ENCODE measurements at places on chromosomes 3 and 15.

DNA sequence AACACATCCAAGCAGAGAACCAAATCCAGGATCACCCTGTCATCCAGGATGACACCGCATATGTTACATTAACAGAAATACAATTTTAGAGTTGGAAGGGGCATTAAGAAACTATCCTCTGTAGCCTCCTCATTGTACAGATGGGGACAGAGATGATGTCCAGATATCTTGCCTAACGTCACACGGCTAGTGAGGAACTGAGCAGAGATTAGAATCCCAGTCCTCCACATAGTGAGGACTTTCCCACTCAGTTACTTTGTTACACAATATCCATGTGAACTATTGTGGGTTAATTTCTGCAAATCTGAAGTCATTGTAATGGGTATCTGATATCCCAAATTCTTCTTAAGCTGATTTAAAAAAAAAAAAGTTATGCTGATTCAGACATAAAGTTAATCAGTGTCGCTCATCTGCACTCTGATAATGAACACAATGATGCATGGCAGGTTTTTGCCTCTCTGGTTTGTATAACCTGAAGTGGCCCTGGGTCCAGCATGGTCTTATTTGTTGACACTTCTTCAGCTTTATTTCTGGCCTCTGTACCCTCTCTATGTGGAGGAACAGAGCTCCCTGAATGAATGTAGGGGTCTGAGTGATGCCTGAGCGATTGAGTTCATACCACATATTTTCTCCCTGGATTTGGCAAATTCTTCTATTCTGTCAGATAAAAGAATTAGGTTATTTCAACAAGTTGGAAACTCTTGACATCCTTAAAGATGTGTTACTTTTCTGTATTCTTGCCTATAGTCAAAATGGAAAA, 76.0 kb upstream of the LIMD1 start:
- no peak for DNase-seq

DNA sequence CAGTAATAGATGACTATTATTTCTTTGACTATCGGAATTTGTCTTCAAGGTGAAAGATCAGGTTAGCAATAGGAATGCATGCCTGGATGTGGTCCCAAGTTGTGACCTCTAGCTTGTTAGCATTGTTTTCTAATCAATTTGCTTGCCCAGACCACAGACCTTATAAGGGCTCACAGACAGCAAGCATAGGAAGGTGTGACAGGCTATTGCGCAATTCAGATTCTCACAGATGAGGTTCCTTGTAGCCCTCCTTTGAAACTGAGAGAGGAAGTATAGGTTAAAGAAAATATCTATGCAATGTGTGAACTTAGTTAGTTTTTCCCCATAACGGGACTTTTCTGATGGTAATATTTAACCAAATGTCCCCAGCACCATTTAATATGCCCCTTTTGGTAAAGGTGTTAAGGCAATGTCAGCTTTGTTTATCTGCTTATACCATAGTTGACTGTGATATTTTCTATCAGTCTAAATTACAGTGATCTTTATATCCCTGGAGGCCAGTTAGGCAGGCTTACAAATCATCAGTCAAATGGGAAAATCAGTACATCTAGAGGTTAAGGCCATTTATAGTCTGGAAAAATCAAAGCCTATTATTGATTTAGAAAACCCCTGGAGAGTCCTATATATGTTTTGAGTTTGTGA, 168.1 kb upstream of the MBNL1 start:
- DNase-seq, result no peak

GRCh38 chr3:189507856-189508255, 123.3 kb upstream of the TP63 start:
- DNase-seq, result no peak

DNA sequence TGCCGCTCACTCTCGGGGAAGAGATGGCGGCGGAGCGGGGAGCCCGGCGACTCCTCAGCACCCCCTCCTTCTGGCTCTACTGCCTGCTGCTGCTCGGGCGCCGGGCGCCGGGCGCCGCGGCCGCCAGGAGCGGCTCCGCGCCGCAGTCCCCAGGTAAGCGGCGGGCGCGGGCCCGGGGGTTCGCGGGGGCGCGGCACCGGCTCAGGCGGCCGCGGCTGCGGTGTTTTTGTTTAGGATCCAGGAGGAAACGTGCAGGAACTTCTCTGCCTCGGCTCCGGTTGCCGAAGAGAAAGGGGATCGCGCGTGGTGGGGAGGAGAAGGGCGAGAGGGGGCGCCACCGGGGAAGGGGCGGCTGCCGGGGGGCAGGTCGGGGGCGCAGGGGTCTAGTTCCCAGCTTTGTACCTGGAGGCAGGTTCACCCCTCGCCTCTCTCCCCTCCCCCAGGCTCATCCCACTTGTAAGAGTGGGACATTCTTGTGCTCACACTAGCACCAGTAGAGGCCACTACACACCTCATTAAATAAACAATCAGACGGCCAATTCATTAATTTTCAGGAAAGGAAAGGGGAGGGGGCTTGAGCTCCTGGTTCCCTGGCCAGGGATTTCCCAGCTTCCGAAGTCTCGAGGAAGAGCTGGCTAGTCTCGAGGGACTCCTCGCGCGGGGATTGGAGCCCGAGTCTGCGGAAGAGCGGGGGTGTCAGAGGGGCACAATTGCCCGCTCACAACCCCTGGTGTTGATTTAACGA, 562 bp downstream of the NEO1 start:
- no peak for DNase-seq

- DNase-seq, result no peak
These were observed 74.4 kb downstream of the DLG1 start for GRCh38 chr3:197224034-197224444.

- no peak for DNase-seq
These were observed 36.0 kb downstream of the LDHAL6B start for GRCh38 chr15:59242649-59243048.

DNA sequence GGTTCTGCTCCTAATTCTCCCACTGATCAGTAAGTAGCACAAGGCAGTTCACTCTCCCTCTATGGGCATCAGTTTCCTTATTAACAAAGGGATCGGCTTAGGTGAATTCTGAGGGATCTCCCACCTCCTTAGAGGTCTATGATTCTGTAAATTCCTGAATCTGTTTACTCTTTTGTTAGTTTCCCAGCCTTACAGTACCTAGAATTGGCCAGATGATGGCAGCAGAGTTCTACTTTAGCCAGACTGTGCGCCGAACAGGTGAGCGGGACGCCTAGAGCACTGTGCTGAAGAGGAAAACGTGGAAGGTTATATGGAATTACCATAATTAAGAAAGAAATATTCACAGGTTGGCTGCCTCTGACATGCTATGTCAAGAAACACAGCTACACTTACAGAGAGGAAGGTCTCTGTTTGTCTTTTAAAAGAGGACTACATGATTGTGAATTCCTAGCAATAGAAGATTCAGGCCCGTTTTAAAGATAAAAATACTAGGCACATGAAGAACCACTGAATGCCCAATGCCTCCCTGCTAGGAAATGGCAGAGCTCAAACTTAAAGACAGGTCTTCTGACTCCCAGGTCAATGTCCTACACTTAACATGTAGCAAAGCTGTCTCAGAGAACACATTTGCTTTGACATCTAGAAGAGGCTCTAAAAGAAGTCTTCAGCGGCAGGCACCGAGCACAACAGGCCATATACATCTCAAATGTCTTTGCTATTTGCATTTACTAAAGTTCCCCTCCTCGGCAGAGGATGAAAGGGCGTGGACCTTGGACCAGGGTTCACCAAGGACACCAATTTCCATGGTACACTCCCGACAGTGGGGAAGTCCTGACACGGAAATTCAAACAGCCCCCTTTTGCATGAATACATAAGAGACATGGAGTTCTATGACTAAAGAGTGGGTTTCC, 259.9 kb downstream of the FGF12 start:
- peak; percentile 20 for DNase-seq

DNA sequence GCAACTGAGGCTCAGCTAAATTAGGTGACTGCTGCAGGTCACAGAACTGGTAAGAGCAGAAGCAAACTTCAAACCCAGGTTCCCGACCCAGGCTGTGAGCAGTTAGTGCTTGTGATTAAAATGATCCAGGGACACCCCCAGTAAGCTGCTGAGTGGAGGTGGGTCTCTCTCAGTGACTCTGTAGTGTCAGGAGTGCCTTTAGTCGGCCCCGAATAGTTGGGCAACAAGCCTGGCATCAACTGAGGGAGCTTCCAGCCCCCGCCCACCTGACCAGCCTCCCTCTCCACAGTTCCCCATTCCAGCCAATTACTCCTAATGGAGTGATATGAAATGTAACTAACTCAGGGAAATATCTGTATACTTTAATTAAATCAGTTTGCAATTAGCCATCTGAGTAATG, 168.0 kb upstream of the SMAD3 start:
- no peak for DNase-seq

GRCh38 chr3:153026026-153026425, 136.0 kb upstream of the RAP2B start:
- no peak for DNase-seq

DNA sequence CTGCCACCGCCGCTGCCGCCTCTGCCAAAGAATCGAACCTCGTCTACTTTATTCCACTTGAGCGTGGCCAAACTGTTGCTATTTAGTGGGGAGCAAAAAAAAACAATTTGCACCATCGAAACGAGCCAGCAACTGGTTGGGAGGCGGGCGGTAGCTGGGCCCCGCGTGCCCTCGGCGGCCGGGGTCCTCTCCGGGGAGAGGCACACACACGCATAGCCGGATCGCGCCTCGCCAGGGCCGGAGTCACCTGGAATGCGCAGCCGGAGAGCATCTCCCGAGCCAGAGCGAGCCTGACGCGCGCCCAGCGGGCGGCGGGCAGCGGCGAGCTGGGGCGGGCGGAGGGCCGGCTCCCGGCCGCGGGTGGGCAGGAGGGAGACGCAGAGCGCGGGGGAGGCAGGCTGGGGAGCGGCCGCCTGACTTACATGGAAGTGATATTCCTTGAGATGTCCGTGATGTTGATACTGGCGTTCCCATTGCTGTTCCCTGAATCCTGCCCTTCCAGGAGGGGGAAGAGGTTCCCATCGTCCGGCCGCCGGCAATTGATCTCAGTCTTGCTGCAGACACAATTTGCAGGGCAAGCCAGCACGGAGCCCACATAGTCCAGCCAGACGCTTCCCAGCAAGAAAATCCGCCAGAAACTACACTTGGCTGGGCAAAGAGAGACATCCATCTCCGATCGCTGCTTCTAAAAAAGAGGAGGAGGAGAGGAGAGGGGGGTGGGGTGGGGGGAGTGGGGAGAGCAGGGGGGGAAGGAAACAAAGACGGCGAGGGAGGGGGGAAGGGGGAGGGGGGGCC, 858 bp downstream of the NTRK3 start:
- no peak for DNase-seq

- DNase-seq, result no peak
These were observed 12.8 kb upstream of the ACAN start for GRCh38 chr15:88790486-88790885.

- no peak for DNase-seq
These were observed 170.2 kb upstream of the SMAD3 start for GRCh38 chr15:66894986-66895780.

GRCh38 chr3:50559702-50560101, 7.8 kb downstream of the C3orf18 start:
- DNase-seq, result no peak

DNA sequence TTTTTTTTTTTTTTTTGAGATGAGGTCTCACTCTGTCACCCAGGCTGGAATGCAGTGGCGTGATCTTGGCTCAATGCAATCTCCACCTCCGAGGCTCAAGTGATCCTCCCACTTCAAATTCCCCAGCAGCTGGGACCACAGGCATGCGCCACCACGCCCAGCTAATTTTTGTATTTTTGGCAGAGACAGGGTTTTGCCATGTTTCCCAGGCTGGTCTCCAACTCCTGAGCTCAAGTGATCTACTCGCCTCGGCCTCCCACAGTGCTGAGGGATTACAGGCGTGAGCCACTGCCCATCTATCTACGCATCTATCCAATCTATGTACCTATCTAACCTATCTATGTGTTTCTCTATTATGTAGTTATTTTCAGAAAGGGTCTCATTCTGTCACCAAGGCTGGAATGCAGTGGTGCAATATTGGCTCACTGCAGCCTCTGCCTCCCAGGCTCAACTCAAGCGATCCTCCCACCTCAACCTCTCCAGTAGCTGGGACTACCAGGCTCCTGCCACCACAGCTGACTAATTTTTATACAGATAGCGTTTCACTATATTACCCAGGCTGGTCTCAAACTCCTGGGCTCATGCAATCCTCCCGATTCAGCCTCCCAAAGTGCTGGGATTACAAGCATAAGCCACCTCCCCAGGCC, 20.2 kb upstream of the GPX1 start:
- DNase-seq, result no peak

DNA sequence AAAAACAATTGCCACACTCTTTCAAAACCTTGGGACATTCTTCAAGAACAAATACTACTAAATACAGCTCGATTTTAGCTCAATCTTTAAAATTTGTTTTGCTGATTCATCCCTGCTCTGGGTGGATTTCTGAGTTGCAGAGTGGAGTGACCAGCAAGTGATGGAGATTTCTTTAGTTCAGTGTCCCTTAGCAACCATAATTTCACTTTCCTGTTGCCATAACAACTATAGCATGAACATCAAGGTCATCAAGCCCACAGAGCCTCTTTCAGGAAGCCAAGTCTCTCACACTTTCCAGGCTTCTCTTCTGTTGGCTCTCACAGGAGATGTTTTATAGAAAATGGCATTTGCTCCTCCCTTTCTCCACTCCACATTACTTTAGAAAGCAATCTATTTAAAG, 597.2 kb upstream of the ADAMTS9 start:
- DNase-seq, result no peak

GRCh38 chr15:92184679-92185230, 208.9 kb upstream of the ST8SIA2 start:
- no peak for DNase-seq

- DNase-seq, result no peak
These were observed 306.5 kb downstream of the IL20RB start for GRCh38 chr3:137264071-137264820.

- DNase-seq, result no peak
These were observed 144.1 kb downstream of the SOX2 start for GRCh38 chr3:181855825-181856224.

- DNase-seq, result no peak
These were observed 152.7 kb upstream of the PRICKLE2 start for GRCh38 chr3:64377942-64378341.

GRCh38 chr3:77601823-77602415, 562.0 kb downstream of the ROBO2 start:
- DNase-seq, result no peak

DNA sequence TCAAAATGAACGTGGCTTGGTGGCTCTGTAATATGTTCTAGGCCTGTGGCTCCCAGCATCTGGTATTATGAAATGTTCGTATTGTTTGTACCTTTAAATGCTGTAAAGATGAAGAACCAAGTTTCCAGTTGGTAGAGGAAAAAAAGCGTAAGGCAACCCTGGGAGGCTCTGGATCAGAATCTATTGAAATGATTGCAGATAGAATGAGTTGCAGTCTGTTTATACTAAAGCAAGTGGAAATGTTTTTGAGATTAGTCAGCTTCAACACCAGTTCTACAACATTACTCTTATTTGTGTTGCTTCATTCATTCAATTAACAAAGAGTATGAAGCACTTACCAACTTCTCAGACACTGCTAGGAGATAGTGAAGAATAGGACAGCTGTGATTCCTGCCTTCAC, 5.3 kb downstream of the ARL6IP5 start:
- no peak for DNase-seq
